ENCODE measurements at places on chromosomes 1 and 21.

- no peak for DNase-seq
These were observed 59.5 kb downstream of the PTGS2 start for GRCh38 chr1:186620566-186621350.

DNA sequence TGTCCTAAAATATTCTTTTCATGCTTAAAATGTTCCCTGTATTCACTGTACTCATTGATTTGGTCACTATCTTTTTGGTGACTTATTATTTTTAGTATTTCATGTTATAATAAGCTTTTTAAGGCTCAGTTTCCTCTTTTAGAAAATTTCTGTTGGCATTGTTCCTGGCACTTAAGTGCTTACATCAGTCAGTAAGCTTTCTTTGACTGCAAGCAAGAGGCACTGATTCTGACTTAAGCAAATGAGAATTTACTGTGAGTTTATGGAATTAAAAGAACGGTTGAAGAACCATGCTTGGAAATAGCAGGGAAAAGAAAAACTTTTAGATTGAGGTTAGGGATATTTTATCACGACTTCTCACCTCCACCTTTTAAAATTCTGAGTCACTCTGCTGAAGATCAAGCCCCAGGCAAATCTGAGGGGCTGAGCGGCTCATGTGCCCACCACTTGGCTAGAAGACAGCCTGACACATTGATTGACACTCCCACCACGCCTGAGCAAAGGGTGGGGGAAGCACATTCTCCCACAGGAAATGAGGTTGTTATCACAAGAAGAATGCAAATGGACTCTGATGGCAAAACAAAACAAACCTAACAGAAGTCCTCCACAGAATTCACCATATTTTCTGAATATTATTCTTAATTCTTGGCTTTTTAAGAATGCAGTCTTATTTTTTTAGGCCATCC, 102.8 kb downstream of the KCTD3 start:
- no peak for DNase-seq

- no peak for DNase-seq
These were observed 44.9 kb upstream of the SLC30A10 start for GRCh38 chr1:219973213-219973612.

GRCh38 chr1:215878128-215878527, 311.0 kb downstream of the KCTD3 start:
- DNase-seq, result no peak

DNA sequence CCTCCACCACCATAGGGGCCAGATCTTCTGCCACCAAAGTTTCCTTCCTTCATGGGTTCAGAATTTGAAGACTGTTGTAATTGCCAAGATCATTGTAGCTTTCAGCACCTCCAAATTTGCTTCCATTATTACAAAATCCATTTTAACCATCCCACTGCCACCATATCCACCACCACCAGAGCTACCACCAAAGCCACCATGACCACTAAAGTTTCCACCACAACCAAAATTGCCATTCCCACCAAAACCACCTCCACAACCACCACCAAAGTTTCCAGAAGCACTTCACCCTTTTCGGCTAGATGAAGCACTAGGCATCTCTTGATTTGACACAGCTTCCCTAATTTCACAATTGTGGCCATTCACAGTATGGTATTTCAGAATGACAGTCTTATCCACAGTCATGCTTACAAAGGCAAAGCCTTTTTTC, 45.2 kb downstream of the SLC30A7 start:
- no peak for DNase-seq

DNA sequence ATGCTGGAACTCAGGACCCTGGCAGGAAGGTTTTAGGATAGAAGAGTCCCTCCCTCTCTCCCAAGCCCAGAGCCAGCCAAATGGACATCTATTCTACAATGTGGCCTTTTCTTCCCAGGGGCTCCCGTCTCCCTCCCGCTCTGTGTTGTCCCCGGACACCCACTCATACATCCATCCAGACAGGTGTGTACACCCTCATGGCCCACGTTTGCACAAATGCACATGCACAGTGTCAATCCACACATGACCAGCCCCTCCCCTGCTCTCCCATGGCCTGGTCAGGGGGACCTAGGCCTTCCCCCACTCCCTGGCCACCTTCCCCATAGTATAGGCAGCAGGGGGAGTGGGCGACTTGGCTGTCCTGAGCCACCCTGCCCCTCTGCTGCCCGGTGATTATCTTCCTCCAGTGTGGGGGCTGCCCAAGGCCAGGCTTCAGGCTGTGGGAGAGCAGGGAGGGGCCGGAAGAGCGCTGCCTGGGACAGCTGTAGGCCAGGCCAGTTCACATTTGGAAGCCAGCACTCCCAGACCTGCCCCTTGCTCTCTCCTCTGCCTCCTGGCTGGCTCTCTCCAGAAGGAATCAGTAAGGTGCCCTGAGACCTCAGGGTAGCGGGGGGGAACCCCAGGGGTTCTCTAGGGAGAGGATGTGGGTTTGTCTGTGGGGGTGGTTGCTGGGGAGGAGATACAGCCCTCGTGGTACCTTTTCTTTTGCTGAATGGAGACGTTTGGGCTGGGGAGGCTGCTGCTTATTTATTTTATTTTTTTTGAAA, 4.1 kb upstream of the PTPN7 start:
- DNase-seq, result peak; percentile 71

DNA sequence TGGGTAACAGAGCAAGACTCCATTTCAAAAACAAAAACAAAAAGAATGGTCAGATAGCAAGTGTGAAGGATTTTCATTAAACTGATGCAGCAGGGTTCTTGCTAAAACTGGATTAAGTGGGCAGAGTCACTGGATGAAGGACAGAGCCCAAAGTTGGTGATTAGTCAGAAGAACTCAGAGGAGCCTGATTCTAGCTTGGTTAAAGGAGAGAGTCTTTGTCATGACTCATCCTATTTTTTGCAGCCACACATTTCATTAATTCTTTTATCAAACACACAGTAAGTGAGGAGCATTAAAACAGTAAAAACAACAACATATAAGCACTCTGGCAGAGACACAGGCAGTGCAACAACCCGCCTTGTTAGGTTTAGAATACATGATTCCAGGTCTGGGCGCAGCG, 56.0 kb upstream of the EDARADD start:
- DNase-seq, result no peak

- DNase-seq, result no peak
These were observed 25.3 kb downstream of the TMEM51 start for GRCh38 chr1:15178571-15179484.

- DNase-seq, result no peak
These were observed 135.2 kb downstream of the PSMG1 start for GRCh38 chr21:39048064-39048463.

DNA sequence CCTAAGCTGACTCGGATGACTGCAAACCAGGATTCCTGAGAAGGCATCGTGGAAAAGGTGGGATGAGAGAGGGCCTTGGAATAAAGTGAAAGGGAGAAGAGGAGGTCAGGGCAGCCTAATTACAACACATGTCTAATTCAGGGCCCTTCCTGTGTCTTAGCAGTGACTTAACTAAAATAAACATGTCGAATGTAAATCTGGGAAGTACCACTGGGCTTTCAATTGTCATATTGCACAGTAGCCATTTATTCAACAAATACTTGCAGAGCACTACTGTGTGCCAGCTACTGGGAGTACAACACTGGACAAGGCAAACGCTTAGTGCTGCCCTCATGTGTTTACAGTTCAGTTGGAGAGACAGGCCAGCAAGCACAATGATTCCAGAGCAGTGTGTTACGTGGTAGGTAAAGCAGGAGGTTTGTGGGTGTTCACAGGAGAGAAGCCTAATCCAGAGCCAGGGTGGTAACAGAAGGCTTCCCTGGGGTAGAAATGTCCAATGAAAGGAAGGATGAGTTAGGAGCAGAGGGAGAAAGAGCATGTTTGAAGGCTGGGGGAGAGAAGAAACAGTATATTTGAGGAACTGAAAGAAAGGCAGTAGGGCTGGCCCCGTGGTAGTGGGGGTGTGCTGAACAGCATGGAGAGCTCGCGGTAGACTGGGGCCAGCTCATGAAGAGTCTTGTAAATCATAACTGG, 38.0 kb upstream of the RASAL2 start:
- DNase-seq, result no peak

DNA sequence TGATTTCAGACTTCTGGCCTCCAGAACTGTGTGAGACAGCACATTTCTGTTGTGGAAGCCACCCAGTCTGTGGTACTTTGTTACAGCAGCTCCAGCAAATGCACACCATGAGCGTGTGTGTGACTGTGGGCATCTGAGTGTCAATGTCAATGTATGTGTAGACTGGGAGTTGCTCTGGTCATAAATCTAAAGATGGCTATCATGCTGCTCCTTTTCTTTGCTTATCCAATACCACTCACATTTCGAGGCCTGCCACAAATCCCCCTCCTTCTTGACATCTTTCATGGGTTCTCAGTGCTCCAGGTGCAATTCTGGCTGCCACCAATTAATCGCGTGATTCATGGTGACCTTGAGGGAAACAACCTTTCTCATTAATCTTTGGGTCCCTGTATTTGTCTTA, 141.2 kb downstream of the RWDD3 start:
- DNase-seq, result no peak

GRCh38 chr1:160520999-160521398, 2.1 kb downstream of the SLAMF6 start:
- no peak for DNase-seq

DNA sequence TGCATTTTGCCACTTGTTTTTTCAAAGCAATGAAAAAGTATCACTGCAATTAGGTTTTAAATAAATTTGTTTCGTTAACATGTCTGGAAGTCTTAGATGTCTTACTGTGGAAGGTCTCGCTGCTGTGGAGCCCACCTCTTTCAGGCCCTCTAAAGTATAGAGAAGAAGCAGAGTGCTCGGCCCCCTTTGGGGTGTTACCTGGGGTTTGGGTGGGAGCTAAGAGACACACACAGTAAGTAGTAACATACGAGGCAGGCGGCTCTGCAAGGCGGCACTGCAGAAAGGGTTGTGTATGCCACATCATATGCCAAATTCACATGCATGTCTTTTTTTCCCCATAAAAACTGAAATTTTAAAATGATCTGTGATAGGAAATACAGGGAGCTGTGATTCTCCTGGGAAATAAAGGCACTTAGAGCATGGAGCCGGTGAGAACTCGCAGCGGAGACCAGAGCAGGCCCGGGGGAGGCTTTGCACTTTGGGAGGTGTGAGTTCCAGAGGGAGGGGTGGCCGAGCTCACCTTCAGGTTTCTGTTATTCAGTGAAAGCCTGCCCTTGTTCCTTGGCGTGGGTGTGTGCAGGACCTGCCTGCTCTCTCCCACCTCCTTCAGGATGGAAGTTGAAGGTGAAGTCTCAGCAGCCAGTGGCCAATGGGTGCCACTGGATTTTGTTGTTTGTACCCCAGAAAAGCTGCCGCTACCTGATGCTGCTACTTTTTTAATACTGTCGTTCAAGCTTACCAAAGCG, 35.7 kb upstream of the PWP2 start:
- no peak for DNase-seq

DNA sequence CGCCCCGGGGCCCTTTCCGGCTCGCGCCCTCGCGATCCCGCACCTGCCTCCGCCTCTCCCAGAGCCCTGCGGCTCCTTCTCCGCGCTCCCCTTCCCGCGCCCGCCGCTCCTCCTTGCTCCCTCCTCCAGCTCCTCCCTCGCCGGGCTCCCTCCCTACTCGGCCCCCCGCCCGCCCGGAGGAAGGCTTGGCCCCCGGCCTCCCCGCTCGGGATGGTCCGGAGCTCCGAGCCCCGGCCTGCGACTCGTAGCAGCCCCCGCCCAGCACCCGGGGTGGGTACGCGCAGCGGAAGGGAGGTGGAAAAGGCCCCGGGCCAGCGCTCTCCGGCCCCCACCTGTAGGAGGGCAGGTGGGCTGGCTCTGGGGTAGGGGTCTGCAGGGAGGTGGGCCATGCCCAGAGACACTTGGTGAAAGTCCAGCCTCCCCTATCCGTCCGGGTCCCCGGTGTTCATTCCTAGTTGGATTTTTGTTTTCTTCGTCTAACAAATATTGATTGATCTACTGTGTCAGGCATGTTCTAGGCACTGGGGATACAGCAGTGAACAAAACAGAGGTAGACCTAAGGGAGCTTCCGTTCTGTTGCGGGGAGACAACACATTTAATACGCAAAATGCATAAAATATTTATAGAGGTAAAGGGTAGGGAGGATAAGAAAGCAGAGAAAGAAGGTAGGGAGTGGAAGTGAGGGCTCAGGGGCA, at the start of gene HTR1D:
TSS of gene HTR1D (minus strand) at position 82 of the 695 bp plus-strand sequence. CDS start 23,283 bp downstream, outside the sequence.
- no peak for DNase-seq

GRCh38 chr1:63635681-63636080, 42.5 kb downstream of the PGM1 start:
- no peak for DNase-seq

DNA sequence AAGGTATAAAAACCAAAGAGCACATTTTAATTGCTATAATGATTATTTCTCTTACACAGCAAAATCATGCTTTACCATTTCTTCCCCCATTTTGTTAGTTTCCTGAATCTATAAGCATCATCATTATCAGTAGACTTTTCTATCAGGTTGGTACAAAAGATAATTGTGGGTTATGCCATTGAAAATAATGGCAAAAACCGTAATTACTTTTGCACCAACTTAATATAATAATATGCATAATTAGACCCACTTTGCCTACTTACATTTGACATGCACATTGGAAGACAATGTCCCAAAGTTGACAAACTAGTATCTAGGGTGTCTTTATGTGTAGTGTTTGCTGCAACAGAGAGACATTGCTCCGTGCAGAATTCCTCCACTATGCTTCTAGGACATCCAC, 594.2 kb downstream of the LMO4 start:
- no peak for DNase-seq

DNA sequence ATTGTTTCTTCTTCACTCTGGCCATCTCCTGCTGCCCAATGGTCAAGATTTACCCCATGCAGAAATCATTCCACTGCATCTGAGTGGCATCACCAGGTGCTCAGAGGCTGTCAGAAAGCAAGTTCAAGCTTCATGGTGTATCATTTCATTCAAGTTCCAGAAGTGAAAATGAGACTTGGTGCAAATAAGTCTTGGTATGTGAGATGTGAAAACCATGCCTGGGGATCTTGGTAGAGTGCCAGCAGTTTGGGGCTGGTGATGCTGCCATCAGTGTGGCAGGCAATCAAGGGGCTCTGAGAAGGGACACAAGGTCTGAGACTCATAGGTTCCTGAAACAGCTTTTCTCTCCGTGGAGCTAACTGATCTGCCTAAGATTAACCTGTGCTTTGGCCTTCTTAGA, 52.0 kb downstream of the CD2 start:
- DNase-seq, result peak; percentile 47

DNA sequence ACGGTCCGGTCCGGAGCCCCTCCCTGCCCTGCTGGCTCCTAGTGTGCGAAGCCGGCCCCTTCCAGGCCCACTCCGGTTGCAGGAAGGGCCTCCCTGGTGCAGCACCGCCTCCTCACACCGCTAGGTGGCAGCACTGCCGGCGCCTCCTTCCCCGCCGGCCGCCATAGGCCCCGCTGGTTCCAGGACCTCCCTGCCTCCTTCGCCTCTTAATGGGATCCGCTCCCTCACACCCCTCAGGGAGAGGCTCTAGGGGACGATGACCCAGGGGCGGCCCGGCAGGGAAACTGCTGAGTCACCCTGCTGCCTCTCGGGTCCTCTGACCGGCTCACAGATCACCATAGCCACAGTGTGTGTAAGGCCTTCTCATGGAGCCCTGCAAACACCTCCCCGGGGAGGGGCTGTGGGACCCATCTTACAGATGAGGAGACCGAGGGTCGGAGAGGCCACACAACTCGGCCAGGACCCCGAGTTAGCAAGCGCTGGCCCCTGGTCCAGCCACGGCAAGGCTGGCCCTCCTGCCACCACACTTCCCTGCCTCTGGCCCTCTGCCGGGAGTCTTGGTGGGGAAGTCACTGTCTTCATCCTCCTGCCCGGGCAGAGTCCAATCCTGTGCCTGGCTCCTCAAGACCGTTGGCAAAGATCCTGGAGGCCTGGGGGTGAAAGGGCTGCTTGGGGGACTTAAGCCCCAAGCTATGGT, 1.6 kb upstream of the AJAP1 start:
- DNase-seq, result peak; percentile 32

- DNase-seq, result no peak
These were observed 81.4 kb downstream of the CYYR1 start for GRCh38 chr21:26491663-26492062.
